ENCODE measurements at places on chromosomes 2 and 18.

DNA sequence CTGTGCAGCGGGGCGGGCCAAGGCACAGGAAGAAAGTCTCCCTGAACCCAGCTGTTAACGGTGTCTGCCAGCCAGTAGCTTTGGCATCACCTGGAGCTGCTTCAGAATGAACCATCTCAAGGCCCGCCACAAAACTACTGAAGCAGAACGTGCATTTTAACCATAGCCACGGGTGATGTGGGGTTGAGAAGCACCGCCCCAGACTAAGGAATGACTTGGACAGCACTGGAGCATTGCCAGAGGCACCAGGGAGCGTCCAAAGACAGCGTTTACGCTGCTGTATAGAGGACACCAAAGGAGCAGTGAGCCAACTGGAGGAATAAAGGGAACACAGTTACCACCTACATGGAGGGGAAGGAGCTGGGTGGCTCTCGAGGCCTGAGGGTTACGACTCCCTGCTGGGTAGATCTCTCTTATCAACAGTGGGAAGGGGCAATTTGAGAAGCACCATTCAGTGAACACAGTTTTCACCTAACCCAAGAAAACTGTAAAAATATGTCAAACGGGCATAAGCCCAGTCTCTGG lies 28.4 kb upstream of the LONRF2 start:
- no peak for DNase-seq

- DNase-seq = no peak
These were observed 292.9 kb upstream of the CCDC68 start for GRCh38 chr18:55252053-55252675.

DNA sequence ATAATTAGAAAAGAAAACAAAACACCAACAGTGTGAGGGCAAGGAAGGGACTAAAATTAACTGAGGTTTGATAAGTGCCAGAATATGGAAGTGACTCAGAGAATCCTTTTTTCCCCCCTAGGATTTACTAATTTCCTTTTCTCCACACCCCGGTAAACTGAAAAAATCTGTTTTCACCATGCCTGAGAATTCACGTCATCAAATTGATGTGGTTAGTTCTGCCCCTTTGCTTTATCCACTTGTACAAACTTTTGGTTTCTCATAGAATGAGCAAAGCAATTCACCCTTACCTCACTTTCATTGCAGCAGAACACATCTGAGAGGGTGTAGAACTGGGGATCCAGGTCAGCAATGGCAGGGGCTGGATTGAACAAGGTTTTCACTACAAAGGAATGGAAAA lies 57.8 kb downstream of the RBKS start:
- no peak for DNase-seq

- no peak for DNase-seq
These were observed 106.8 kb downstream of the BCL11A start for GRCh38 chr2:60446413-60447267.

DNA sequence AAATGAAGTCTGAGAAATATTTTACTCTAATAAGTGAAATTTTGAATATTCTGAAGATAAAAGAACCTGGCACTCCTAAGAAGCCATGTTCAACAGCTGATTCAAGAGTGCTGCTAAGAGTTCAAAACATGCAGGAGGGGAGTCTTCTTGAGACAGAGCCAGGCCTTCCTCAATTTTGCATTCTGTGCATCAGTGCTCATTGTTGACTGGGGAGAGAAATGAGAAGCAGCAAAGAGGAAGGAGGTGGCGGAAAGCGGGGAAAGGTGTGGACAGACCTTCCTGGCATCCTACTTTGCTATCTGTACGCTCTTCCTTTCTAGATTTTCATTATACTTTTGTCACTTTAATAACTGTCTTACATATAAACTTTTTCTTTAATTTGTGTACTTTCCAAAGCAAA lies 29.7 kb upstream of the TXNDC2 start:
- DNase-seq = no peak

GRCh38 chr2:33034784-33035183 lies 88.0 kb downstream of the LTBP1 start:
- no peak for DNase-seq

DNA sequence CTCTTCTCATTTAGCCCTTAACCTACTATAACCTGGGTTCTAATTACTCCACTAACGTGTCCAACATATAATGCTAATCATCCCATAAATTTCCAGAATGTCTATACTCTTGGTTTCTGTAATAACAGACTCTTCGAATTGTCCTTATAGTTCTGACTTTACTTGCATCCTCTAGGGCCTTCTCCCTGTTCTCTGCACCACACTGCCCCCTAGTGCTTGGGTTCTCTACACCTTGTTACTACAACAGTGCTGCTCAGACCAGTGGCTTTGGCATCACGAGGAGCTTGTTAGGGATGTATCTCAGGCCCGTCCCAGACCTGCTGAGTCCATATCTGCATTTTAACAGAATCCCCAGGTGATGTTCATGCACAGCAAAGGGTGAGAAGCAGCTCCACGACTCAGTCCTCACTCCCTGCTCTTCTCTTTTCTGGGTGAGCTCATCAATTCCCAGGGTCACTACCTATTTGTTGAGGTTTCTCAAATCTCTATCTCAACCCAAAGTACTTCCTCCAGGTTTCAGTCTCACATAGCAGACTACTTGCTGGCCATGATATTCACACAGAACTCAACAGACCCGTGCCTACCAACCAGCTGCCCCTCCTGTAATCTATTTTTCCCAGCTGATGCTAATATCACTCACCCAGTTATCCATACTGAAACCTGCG lies 14.5 kb upstream of the DDX1 start:
- peak; percentile 91 for DNase-seq
